Esophagus squamous epithelium (tissue), 5 donors: ENCODE measurements at places on chromosomes 6 and 20. TPM values are rescaled to one million over a fixed set of nuclear protein-coding genes. Genes with fewer than 3 reads are reported as not detected.

Gene PCSK2
- under 0.01 TPM for total RNA-seq

Gene SLC52A3
- total RNA-seq, result 10.9 TPM

Gene IYD
- total RNA-seq, result not detected

Gene FOXS1
- not detected for total RNA-seq

Gene CCDC170
- not detected for total RNA-seq

Gene COX4I2
- total RNA-seq, result 2.6 TPM

Gene MUCL3
- total RNA-seq, result 0.57 TPM

Gene TRAPPC3L
- total RNA-seq, result not detected

Gene PGC
- not detected for total RNA-seq

Gene THBS2
- total RNA-seq, result 26.1 TPM

Gene BNIP5
- total RNA-seq, result not detected

Gene TMEM217
- total RNA-seq, result 2.0 TPM

Gene EDN1
- total RNA-seq, result 3.0 TPM

Gene LY6G6C
- 14.6 TPM for total RNA-seq

Gene LGSN
- not detected for total RNA-seq

Gene HTR1E
- total RNA-seq, result not detected

Gene PCK1
- total RNA-seq, result 1.4 TPM

Gene ETV7
- total RNA-seq, result 7.3 TPM

Gene KIF13A
- total RNA-seq, result 25.7 TPM
